Heart right ventricle (tissue), 16 donors: ENCODE measurements at places on chromosomes 1 and 21. TPM values are rescaled to one million over a fixed set of nuclear protein-coding genes. Genes with fewer than 3 reads are reported as not detected.

CD34 gene
- 80.5 TPM for total RNA-seq

ASTN1 gene
- total RNA-seq, result 0.45 TPM

CRABP2 gene
- total RNA-seq, result 0.33 TPM

RNU1-4 gene
- total RNA-seq, result 2,262 TPM

NPR1 gene
- 11.5 TPM for total RNA-seq

NPHS2 gene
- total RNA-seq, result not detected

- DNase-seq, result no peak
These were observed 732.0 kb upstream of the ADGRL2 start for GRCh38 chr1:81068726-81069125.

DNA sequence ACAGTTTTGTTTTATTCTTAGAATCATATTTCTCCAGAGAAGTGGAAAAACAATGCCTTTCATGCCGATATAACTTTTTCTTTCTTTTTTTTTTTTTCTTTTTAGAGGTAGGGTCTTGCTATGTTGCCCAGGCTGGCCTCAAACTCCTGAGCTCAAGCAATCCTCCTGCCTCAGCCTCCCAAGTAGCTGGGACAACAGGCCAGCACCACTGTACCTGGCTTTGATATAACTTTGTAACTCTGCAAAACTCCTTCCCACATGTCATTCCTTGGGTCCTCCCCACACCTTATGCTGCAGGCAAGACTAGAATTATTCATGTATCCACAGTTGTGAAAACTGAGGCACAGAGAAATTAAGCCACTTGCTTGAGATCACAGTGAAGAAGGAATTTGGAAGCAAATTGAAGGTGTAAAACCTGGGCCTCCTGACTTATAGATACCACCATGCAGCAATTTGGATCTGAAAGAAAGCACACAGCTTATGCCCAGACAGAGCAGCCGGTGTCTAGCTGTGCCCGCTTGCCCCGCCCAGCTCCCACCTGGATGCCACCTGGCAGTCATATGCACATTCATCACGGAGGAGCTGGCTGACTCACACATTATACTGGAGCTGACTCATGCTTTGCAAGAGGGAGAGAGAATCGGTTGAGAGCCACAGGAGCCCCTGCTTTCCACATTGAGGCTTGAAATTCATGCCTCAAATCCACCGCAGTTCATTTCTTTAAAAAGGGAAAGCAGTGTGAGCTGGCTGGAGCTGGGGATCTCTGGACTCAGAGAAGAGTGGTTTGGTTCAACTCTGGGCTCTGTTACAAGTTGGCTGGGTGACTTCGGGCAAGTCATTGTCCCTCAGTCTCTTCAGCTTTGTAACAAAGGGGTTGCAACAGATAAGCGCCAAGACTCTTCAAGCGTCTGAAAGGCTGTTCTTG lies 8.3 kb upstream of the SLC2A1 start:
- DNase-seq, result no peak

- DNase-seq, result no peak
These were observed 5.1 kb downstream of the KCNK2 start for GRCh38 chr1:215087603-215088002.

DNA sequence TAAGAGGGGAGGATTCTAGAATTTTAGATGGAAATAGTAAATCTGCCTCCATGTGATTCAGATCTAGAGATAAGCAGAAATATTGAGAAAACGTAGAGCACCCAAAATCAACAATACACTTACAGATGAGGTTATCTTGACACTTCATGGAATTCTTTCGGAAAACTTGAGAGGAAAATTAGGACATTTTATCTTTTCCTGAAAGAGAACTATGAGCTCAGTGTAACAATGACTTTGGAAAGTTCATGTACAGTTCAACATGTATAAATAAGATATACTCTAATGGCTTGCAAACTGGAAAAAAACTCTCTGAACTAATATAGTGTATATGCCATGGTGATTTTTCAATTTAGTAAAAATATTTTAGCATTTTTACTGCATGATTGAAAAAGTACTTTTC lies 338.1 kb upstream of the NEGR1 start:
- no peak for DNase-seq

DNA sequence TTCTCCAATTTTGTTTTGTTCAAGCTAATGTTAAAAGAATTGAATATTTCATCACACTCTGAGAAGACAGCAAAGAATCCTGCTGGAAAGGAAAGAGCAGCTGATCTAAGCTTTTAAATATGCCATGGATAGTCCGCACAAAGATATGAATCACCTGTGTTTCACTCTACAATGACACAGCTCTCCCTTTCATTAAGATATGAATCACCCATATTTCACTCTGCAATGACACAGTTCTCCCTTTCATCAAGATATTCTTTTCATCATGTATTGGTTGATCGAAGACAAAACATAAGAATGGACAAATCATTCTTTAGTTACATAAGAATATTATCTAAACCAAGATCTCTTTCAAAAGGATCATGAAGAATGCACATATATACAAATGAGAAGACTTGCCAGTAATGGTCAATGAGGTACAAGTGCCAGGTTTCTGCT lies 367.3 kb downstream of the SMYD3 start:
- no peak for DNase-seq
